ENCODE measurements at places on chromosomes 11 and 22. TPM values are rescaled to one million over a fixed set of nuclear protein-coding genes. Genes with fewer than 3 reads are reported as not detected.

Gene MRGPRX4
- total RNA-seq: not detected

Gene RAC2
- total RNA-seq: 12.5 TPM

Gene OR51B2
- not detected for total RNA-seq

Gene TMEM179B
- 22.4 TPM for total RNA-seq

Gene UPK3A
- total RNA-seq: 0.29 TPM

Gene CATSPERZ
- total RNA-seq: 0.32 TPM

Gene OR8D4
- not detected for total RNA-seq

Gene NLRX1
- 14.8 TPM for total RNA-seq

Gene VWCE
- 1.1 TPM for total RNA-seq

Gene NLRP6
- total RNA-seq: 0.16 TPM

Gene ZNF280A
- total RNA-seq: not detected

Gene MMP27
- total RNA-seq: not detected

Gene APOA4
- total RNA-seq: not detected

Gene ABTB2
- 12.5 TPM for total RNA-seq

Gene SLC29A2
- 16.6 TPM for total RNA-seq

Gene SHISAL1
- 4.2 TPM for total RNA-seq

Gene KCNQ1OT1
- 0.59 TPM for total RNA-seq

Gene HEPHL1
- not detected for total RNA-seq

Gene PAX6
- not detected for total RNA-seq

Gene SCGB1A1
- not detected for total RNA-seq

Gene CHRNA10
- 0.27 TPM for total RNA-seq

Gene ELFN2
- 0.05 TPM for total RNA-seq

Gene OR51I1
- not detected for total RNA-seq

Gene RIMBP3B
- 0.06 TPM for total RNA-seq

Gene AIFM3
- 2.4 TPM for total RNA-seq

Gene RBX1
- total RNA-seq: 59.3 TPM

Gene NCR3LG1
- 4.2 TPM for total RNA-seq

Gene HIC2
- 2.8 TPM for total RNA-seq

Gene RFPL1
- total RNA-seq: not detected

Gene CABP4
- total RNA-seq: 1.2 TPM

Gene CD81
- 699 TPM for total RNA-seq

Gene CCDC157
- total RNA-seq: 0.65 TPM

Gene ARHGAP42
- total RNA-seq: 9.0 TPM

Gene FGF3
- total RNA-seq: not detected

Gene EMID1
- total RNA-seq: 0.52 TPM

Gene C22orf15
- total RNA-seq: not detected

Gene PACSIN3
- 126 TPM for total RNA-seq

Gene TNNT3
- 11.7 TPM for total RNA-seq

Gene SGSM1
- 24.8 TPM for total RNA-seq

Gene SLC37A4
- total RNA-seq: 8.4 TPM

Gene MS4A1
- 0.26 TPM for total RNA-seq

Gene WT1
- 4.5 TPM for total RNA-seq

Gene SHANK3
- total RNA-seq: 19.5 TPM

Gene IGSF9B
- total RNA-seq: 33.3 TPM
